ENCODE measurements at places on chromosomes 5 and 9.

- no peak for DNase-seq
These were observed 2.4 kb downstream of the ANXA6 start for GRCh38 chr5:151154931-151155774.

GRCh38 chr5:2295476-2295875 lies 412.8 kb upstream of the IRX4 start:
- no peak for DNase-seq

- no peak for DNase-seq
These were observed 30.4 kb upstream of the KLF9 start for GRCh38 chr9:70444904-70445303.

DNA sequence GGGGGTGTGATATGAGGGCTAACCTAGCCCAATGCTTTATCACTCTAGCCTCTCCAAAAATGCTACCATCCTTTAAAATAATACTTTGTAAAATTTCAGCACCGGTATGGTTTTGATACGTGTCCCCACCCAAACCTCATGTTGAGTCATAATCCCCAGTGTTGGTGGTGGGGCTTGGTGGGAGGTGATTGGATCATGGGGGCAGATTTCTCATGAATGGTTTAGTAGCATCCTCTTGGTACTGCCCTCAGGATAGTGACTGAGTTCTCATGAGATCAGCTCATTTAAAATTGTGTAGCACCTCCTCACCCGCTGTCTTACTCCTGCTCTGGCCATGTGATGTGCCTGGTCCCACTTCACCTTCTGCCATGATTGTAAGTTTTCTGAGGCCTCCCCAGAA lies 35.0 kb upstream of the ANKH start:
- no peak for DNase-seq

GRCh38 chr9:129752900-129753729 lies at the start of gene PTGES:
Gene PTGES (minus strand): TSS chr9:129753042. CDS start chr9:129753012, 30 bp downstream.
- peak; percentile 7 for DNase-seq

GRCh38 chr5:131950706-131951105 lies 5.2 kb upstream of the MEIKIN start:
- no peak for DNase-seq

DNA sequence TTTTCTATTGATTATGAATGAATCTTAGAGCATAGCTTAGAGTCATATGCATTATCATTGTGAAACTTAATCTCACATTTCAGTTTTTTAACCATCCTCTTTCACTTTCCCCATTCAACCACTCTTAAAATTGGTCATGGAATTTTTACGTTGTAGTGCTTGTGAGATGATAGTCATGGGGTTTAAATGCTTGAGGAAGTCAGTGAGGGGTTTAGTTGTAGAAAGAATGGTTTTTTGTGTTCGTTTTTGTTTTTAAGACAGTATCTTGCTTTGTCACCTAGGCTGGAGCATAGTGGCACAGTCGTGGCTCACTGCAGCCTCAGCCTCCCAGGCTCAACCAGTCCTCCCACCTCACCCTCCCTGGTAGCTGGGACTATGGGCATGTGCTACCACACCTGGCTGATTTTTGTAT lies 19.6 kb downstream of the UGCG start:
- DNase-seq, result no peak

GRCh38 chr5:140869555-140869886 lies 764 bp downstream of the PCDHA11 start:
- DNase-seq, result no peak

- DNase-seq, result no peak
These were observed 25.7 kb upstream of the C5orf47 start for GRCh38 chr5:173963182-173963838.

DNA sequence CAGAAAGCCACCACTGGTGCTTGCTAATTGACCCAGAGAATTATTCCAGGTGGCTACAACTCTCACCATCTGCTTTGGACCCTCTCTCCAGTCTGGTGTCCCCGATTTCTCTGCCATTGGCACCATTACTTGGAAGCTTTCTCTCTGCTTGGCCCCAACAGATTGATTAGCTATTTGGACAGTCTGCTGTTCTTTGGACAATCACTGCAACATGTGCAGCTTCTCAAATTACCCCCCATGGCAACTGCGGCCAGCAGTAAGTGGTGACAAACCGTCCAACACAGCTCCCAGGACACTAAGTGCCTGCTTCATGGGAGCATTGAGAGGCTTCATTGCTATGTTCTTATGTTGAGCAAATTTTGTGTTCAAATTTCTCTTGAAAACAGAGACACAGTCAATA lies 309.8 kb downstream of the TAF11L14 start:
- DNase-seq, result no peak

- no peak for DNase-seq
These were observed 474.5 kb downstream of the PRR16 start for GRCh38 chr5:120938604-120939003.

DNA sequence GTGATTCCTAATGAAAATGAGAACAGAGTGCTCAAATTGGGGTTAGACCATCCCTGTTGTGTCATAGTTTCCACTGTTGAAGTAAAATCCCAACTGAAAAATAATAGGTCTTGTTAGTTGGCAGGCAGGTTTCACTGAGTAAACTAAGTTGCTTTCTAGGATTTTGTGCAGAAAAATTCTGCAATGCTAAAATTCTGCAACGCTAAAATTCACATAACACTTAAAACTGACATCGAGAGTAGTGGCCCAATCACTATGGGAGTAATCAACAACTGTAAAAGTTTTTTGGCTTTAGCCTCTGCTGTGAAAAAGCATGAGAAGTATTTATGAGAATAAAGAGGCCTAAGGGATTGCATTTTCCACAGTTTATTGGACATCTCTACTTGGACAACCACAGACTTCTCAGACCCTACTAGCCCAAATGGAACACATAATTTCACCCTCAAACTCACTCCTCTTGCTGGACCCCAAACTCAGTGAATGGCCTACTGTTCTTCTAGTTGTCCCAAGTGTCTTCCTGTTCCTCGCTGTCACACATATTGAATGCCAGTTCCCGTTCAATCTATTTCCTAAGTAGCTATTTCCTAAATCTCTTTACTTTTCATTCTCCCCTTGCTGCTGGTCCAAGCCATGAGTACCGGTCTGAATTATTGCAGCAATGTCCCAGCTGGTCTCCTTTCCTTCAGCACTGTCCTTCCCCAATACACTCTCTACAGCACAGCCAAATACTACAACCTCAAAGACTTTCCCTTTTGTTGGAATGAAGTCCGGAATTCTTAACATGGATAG lies 355.4 kb downstream of the PDE4D start:
- DNase-seq, result no peak

- no peak for DNase-seq
These were observed 419.7 kb upstream of the BRINP1 start for GRCh38 chr9:119788921-119789320.

Data from stimulated activated CD4-positive, alpha-beta T cell treated with anti-CD3 and anti-CD28 coated beads, Interleukin-1b, Interleukin-23, amount 100 ng/mL, for 1 hour (primary cell).